NCI-H748 treated with DMSO at 0.1 percent for 48 hours (cell line): ENCODE measurements at places on chromosomes 7 and 10.

GRCh38 chr10:65570143-65571010 is 1355.5 kb upstream of the LRRTM3 start:
- DNase-seq, result peak; percentile 38

- no peak for DNase-seq
Observed at GRCh38 chr10:130339091-130339490, 202.9 kb downstream of the GLRX3 start.

- DNase-seq, result no peak
Observed at GRCh38 chr10:86344281-86344680, 22.3 kb downstream of the GRID1 start.

- DNase-seq, result no peak
Observed at GRCh38 chr10:124235232-124235631, 141.8 kb upstream of the CHST15 start.
